ENCODE measurements at places on chromosomes 1 and 21.

DNA sequence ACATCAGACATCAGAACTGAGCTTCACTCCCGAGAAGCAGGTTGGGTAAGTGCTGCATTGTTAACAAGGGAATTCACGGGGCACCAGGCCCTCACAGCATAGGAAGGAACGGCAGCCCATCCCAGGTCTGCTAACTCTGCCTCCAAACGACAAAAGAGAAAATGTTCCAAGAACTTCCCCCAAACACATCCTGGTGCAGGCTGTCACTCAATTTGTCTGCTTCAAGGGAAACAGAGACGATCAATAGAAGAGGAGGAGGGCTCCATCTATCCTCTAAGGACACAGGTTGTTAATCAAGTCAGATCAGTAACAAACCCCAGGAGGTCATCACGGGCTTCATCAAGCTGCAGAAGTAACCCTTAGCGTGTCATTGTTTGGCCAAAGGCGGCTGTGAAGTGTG is 3.5 kb upstream of the TSPEAR start:
- DNase-seq, result no peak

DNA sequence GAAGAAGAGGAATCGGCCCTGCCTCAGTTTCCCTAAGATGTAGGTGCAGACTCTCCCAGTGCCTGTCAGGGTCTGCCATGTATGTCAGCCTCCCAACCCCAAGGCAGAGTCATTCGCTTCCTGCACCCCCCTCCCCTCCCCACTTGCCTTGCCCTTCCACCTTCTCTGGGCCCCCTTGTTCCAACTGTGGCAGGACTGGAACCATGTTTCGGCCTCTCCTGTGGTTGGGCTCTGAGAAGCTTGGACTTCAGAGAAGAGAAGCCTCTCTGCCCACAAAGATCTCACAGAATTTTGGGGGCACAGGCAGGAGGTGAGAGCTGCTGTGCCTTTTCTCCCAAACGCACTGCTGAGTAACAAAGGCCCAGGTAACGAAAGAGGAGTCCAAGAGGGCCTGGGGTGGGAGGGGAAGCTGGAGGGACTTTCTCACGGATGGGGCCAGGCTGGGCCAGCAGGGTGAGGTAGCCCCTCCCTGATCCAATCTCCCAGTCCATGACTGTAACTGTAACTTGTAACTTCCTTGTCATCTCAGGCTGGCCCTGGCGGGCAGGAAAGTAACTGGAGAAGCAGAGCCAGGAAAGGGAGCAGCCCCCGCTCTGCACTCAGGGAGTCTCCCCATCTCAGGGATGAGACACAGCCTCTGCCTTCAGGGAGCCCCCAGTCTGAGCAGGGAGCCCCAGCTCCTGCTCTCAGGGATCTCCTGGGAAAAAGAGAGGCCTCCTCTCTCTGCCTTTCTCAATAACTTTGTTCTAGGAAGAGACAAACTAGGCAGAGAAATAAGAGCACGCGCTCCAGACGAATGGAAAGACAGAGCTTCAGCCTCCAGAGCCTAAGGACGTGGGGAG is 11.3 kb downstream of the CRABP2 start:
- no peak for DNase-seq

DNA sequence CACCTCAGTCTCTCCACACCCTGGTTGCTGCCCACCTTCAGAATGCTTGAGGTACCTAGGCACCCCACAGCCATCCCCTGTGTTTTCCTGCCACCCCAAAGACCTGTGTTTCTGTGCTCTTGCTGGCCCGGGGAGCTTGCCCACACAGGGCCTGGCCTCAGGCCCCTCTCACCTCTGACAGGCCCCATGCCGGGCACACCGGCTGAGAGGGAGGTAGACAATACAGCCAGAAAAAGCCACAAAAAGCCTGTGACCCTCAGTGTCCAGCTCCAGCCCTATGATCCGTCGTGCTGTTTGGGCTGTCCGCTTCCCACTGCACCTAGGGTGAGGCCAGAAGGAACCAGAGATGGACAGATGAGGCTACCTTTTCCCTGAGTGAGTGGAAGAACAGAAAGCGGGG is 11.4 kb downstream of the SEMA6C start:
- DNase-seq, result no peak

DNA sequence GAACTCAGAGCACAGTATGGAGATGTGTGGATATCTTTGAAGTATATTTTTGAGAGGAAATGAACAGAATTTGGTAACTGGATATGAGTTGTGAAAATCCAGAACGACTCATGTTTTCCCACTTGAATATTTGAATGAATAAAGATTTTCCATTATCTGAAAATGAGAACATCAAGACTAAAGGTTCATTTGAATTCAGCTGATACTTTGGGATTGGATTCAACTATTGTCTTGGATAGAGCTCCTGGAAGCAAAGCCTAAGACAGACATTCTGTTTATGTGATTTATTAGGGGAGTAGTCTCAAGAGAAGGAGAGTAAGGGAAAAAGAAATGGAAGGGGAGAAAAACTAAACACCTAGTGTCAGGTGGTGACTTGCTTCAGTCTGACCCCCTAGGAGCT is 256.0 kb upstream of the LYPLAL1 start:
- no peak for DNase-seq

- DNase-seq, result no peak
Measured at GRCh38 chr1:89989799-89990198, 5.1 kb upstream of the ZNF326 start.

- no peak for DNase-seq
Measured at GRCh38 chr1:189149547-189150375, 1327.9 kb downstream of the BRINP3 start.

GRCh38 chr21:14877581-14878228 is 187.1 kb downstream of the NRIP1 start:
- no peak for DNase-seq

DNA sequence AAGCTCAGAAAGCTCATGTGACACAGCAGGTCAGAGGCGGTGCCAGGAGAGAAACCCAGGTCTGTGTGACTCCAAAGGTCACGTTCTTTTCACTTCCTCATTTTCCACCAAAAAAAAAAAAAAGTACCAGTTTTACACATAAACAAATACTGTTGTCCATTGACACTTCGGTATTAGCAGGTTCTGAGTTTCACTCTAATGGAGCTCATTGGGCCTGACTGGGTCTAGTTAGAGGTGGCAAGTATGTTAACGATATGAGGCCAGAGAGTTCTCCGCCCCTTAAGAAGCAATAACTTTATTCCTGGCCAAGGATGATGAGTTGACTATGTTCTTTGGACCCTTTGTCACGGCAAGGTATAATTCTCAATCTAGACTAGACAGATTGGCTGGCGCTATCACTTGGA is 30.0 kb upstream of the SDE2 start:
- DNase-seq, result no peak

- DNase-seq, result no peak
Measured at GRCh38 chr1:81471255-81471654, 329.5 kb upstream of the ADGRL2 start.

Measured in CD4-positive, alpha-beta T cell treated with Interleukin-2 at 100 ng/mL for 4 hours (primary cell).